Activated effector memory CD4-positive, alpha-beta T cell treated with anti-CD3 and anti-CD28 coated beads, Interleukin-2, amount 50 U/mL, for 16 hours (primary cell): ENCODE measurements at places on chromosomes 3 and 15.
A peak's percentile ranks its signal among the peaks of the same experiment; 100 is the strongest.

- DNase-seq: peak; percentile 63
These were observed 118.7 kb downstream of the PDE8A start for GRCh38 chr15:85100186-85100937.

GRCh38 chr3:58307639-58308215, 1.4 kb downstream of the HTD2 start:
- DNase-seq: peak; percentile 66

DNA sequence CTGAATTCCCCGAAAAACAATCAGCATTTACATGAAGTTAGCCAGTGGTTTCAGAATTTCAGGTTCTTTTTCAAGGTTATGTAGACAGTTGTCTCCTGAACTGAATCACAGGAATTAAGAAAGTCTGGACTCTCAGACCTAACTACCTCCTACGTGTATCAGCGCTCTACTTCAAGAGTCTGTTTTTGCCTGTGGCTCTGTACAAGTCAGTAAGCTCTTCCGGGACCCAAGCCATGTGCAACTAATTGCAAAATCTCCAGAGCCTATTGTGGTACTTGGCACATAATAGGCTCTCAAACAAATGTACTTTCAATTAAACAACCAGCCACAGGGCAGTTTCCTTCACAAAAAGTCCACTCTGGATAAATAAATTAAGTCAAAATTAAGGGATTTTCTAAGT, 414.2 kb downstream of the PDCD6IP start:
- DNase-seq: no peak

DNA sequence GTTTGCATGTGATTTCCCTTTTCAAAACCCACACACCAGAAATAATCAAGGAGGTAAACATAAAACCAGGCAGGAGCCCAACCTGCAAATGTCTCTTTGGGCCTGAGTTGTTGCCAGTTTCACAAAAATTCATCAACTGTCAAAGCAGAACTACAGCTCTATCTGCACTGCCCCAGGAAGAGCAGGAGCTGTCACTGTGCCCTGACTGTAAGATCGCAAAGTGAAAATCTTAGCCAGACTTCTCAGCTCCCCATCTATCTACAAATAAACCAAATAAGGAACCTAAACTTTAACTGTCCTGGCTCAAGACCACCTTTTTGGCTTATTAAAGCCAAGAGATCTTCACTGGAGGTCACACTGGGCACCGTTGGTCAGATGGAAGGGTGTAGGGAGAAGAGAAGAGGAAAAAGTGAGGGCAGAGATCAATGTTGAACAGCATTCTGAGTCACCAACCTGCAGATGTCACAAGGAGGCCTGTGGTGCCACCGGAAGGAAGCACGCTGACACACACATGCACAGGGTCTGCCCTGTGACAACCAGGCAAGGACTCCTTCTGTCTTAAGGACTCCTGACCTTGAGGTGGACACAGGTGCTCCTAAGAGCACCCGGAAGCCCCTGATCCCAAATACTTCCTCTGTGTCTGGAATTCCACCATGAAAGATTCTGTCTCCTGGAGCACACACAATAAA, 58.7 kb downstream of the RPN1 start:
- DNase-seq: no peak

DNA sequence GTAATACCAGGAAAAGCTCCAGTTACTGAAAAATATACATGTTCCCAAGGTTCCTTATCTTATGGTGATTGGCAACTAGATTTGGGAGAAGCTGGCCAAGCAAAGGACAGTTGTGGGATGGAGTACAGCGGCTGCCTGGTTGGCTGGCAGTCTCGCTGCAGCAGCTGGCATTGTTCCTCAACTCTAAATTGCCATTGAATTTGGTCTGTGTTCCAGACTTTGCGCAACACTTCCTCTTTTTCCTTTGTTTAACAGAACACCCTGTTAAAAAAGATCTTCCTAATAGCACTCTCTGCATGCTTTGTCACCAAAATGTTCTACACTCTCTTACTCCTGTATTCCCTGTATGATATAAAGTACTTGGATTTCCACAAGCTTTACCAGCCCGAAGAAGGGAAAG, 420.6 kb upstream of the RBMS3 start:
- no peak for DNase-seq

DNA sequence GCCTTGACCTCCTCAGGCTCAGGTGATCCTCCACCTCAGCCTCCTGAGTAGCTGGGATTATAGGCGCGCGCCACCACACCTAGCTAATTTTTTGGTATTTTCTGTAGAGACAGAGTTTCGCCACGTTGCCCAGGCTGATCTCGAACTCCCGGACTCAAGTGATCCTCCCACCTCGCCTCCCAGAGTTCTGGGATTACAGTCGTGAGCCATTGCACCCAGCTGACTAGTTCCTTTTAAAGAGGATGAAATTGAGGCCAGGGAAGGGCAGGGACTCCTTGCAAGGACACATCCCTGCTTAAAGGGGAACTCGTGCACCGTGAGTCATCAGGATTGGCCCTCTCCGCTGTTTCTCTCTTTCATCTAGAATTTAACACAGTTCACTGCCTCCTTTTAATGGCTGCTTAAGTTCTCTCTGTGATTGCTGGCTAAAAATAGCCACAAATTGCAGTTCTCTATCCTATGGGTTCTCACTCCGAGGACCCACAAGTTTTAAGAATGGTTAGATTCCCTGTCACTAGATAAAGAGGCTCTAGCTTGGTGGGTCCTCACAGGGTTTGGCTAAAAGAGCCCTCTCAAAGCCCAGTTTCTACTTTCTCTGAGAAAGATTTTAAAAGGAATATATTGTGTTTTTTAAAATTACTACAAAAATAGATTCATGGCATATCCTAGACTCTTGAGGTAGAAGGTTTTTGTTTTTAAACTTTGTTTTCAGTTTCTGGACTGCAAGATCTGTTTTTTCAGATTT, 1.4 kb downstream of the CRTAP start:
- DNase-seq: no peak

DNA sequence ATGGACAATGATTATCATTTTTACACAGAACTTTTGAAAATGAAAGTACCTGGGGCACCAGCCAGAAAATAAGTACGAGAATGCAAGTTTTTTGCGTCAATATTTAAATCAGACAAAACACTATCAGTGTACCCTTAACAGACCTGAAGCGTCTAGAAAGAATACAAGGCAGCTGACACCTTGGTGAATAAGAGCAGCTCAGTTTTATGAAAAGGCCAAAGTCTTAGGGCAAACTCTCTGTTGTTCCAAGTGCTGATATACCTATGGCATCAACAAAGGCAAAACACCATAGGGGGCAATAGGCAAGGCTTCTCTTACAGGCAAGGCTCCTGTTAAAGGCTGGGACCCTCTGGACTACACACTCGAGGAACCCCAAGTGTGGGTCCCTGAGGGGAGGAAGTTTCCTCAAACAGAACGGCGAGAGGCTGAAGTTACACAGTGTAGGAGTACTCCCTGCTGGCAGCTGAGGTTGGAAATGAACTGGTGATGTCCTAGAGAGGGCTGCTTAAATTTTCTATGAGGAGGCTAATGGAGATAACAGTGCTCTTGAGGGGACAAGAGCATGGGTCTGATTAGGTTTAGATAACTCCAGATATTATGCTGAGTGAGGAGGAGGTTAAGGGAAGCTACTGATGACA, 291.0 kb downstream of the TIGIT start:
- DNase-seq: no peak

DNA sequence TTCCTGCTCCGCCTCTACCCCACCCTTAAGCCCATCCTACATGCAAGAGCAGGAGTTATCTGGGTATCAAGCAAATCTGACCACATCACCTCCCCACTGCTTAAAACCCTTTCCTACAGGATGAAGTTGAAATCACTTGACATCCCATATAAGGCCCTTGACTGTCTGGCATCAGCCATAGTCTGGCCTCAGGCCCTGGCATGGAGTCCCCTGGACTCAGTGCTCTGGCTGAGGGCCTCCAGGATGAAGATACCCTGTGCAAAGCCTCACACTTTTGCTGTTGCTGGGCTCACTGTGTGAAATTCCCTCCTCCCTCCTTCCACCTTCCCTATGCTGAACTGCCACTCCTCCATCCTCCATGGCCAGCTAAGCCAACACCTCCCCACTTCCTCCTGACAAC, 65.2 kb upstream of the GLCE start:
- no peak for DNase-seq

DNA sequence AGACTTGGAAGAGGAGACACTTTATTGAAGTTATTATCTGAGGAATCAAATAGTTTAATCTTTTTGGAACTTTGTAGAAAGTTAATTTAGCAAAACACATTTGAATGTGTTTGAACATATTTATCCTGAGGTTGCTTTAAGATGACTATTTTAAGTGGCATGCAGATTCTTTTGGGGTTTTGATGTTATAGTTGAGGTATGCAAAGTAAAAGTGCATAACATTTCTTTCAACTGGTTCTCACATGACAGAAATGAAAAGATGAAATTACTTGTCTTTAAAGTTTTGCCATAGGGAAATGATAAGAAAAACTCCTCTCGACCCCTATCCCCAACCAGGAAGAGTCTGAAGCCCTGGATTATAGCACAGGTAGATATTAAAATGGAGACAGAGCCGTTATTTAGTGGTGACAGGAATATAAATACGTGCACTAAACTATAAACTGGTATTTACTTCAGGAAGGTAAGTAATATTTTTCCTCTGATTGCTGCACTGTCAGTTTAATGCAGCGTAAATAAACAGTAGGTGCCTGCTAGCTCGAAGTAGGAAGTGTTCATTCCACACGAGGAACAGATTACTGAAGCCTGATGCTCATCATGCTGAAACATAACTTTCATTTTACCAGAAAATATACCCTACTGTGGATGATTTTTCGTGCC, 15.1 kb upstream of the SATB1 start:
- DNase-seq: no peak

- no peak for DNase-seq
These were observed 83.6 kb upstream of the TSEN2 start for GRCh38 chr3:12400616-12401194.

DNA sequence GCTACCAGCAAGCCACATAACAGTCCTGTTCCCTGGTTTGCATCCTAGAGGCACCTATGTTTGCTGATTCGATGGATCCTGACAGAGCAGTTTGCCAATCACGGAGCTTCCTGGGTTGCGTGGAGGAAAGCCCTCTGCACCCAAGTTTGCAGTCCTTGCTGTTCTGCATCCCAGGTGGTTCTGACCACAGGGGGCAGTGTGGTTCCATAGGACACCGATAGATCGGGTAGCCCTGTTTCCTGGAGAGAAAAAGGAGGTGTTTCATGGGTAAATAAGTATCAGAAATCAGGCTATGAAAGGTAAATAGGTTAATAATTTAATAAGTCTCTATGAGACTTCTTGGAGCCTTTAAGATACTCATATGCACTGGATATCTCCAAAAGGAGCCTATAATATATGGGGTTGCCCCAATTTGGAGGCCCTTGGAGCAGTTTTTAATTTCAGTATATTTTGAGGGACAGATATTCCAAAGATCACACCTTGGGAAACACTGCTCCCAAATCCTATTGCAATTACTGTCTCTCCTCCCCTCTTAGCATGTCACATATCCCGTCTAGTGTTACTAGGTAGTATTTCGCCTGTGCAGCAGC, 194.6 kb upstream of the TPM1 start:
- peak; percentile 69 for DNase-seq

GRCh38 chr3:195068084-195069080, 202.6 kb downstream of the XXYLT1 start:
- DNase-seq: peak; percentile 2

DNA sequence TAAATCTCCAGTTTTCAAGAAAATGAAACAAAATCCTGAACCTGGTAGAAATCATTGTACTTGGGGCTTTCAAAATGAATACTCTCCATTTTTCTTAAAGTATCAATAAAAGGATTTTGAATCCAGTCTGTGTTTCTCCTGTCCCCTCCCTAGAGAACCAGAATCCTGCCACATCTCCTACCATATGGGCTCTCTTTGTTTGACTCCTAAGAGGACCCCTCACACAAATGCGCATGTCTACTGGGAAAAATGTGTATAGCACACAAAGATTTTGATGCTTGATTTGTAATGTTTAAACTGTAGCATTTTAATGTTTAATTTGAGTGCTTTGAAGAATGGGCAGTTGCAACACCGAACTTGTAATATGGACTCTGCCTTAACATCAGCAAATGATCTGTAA, 25.9 kb downstream of the LRRC3B start:
- DNase-seq: no peak

GRCh38 chr3:177474652-177475355, 277.5 kb upstream of the TBL1XR1 start:
- DNase-seq: no peak

GRCh38 chr3:67737906-67738865, 83.8 kb upstream of the SUCLG2 start:
- DNase-seq: no peak
